ENCODE measurements at places on chromosomes 11 and 22.

GRCh38 chr11:118912742-118913410 is 12.8 kb downstream of the BCL9L start:
- no peak for DNase-seq

DNA sequence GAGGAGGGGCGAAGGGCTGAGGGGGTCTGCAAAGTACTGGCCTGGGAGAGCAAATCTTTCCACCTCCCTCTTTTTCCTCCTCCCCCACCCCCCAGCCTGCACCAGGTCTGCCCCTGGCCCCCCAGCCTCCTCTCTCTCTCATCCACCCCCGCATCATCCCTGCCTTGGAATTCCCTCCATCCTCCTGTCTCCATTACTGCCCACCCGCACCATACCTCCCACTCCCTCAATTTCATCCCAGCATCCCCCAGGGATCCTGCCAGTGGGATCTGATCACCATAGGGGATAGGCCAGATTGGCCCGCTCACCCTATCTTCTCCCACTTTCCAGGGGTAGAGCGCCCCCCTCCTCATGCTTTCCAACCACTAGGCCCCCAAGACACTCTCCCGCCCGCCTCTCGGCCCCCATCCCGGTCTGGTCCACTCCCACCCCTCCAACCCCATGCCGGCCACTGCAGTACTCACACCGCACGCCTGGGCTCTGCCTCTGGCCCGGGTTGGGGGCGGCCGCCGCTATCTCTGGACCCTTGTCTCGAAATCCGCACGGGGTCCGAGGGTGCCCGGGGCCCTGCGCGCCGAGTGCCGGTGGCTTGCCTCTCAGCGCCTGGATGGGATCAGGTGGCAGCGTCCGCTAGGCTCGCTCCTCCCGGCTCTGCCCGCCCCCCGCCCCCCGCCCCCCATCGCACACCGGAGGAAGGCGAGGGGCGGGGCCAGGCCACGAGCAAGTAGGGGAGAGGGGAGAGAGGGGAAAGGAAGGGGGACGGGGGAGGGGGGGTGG is at the start of gene GAL3ST3:
Gene GAL3ST3 (minus strand): TSS at position 615 of the 777 bp plus-strand sequence. CDS start 3,746 bp downstream, outside the sequence.
- peak; percentile 46 for DNase-seq

- no peak for DNase-seq
Measured at GRCh38 chr11:18492888-18493287, 33.9 kb downstream of the TSG101 start.

GRCh38 chr11:117384045-117384444 is 56.4 kb downstream of the CEP164 start:
- no peak for DNase-seq

- DNase-seq, result no peak
Measured at GRCh38 chr11:65440831-65441499, 18.4 kb downstream of the NEAT1 start.

- no peak for DNase-seq
Measured at GRCh38 chr11:85737738-85738137, 51.7 kb upstream of the CCDC89 start.

DNA sequence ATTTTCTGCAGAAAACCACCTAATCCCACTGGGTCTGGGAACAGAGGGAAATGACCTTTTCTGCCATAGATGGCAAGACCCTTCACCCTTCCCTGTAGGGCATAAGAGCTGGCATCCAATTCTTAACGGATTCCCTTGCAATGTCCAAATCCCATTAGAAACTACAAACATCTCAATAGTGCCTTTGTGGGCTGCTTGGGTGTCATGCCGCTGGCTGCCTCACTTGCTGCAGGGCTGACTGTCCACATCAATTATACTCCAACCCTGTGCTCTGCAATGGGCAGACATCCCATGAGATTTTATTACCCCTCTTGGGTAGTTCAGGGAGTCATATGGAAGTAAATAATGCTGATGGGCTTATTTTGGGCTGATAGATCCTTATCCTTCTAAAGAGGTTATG is 7.3 kb downstream of the GRAP2 start:
- no peak for DNase-seq

DNA sequence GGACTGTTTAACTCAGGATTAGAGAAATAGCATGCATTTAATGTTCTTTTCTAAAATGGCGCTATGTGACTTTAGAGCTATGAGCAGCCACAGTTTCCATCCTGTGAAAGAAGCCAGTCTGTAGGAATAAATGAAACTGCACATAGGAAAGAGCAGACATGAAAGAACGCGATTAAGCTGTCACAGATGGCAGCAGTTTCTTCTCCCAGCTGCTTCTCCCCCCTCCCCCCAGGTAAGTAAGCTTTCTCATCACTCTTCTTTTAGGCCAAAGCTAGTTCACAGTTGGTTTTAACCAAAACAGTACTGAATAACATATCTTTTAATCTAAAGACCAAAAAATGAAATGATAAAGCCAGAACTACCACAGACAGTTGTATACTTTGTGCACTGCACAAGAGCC is 266.4 kb downstream of the KCNA4 start:
- DNase-seq, result no peak
